Substantia nigra (tissue), 51 donors: ENCODE measurements at places on chromosomes 13 and 19.

GRCh38 chr13:70253411-70253810 is 145.2 kb upstream of the KLHL1 start:
- DNase-seq = no peak

- no peak for DNase-seq
Measured at GRCh38 chr13:31528176-31528575, 211.2 kb upstream of the RXFP2 start.

GRCh38 chr13:91381371-91381770 is 17.1 kb upstream of the GPC5 start:
- DNase-seq = no peak

- peak; percentile 19 for DNase-seq
Measured at GRCh38 chr19:18091217-18091608, 4.5 kb upstream of the IL12RB1 start.

GRCh38 chr19:36527873-36528193 is 238 bp downstream of the ZNF260 start:
- no peak for DNase-seq

DNA sequence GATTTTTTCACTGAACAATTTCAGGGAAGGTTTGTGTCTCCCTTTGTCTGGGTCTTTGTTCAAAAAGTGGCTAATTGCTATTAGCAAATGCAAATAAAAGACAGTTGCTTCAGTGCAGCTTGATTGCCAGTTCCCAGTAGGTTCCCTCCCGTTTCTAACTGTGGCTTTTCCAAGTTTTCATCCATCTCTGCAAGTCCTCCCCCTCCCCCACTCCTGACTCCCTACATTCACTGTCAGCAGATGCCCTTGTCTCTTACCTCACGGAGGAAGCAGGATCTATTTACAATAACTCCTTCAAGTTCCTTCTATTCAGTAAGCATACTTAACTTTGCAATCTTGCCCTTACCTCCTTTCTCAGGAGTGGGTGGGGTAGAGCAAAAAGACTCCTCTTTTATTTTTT is 55.4 kb upstream of the SCEL start:
- no peak for DNase-seq

DNA sequence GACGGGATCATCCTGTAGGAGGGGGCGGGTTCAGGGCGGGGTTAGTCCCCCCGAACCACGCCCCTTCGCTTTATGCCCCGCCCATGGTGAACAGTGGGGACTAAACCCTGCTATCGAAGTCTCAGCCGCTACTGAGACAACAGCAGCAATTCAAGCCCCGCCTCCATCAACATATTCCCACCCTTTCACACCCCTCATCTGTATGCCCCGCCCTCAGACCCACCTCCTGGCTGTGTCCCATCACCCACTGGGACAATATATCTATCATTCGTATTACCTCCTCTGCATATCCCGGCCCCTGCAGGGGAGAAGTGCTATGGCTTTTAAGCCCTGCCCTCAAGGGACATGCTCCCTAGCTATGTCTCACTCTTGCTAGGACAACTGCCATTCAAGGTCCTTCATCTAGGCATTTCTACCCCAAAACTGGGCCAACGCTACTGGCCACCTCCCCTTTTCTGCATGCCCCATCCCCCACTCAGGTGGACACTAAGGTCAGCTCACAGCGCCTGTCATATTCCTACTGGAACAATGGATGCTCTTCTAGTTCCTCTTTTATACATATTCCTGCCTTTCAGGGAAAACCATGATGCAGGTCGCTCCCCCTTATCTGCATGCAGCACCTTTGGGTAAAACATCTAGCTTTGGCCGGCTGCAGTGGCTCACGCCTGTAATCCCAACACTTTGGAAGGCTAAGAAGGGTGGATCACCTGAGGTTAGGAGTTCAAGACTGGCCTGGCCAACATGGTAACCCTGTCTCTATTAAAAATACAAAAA is 11.9 kb downstream of the LRFN1 start:
- DNase-seq = no peak
